ENCODE measurements at places on chromosomes 7 and 10.
A peak's percentile ranks its signal among the peaks of the same experiment; 100 is the strongest.

DNA sequence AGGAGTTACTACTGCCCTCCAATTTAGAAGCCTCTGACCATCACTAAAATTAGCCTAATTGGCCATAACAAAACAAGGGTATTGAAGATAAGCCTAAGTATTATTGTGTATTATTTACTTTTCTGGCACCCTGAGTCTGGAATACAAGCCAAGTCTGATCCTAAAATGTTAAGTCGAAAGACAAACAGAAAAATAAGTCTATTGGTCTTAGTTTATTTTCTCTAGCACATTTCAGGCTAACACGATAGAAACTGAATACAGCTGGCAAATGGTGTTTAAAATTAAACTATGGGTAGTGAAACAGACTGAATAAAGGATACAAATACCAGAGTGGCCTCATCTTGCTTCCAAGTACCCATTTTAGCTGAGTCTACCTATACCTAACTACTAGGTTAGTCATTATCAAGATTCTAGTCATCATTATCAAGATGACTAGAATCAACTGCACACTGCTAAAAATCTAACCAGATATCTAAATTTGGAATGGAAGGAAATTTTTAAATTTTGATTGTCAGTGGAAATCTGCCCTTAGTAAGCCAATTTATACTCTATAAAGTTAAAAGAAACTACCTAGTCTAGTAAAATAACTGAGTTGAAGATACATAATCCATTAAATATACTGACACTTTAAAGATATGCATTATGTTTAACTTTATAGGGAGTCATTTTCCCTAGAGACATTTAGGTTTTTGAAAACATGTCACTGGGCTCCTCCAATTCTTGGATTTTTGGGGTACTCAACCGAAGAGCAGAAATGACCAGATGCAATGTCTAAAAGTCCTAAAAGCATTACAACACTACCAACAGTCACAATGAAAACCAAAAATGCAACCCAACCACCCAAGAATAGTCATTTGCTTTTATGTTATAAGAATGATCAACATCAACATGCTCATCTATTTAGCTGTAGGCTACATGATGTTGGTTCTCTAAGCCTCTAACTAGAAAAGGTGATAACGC lies 80.9 kb downstream of the NT5C2 start:
- DNase-seq = no peak

- DNase-seq = no peak
These were observed 44.0 kb downstream of the PRKCQ start for GRCh38 chr10:6536102-6536501.

- no peak for DNase-seq
These were observed 92.0 kb upstream of the MACROH2A2 start for GRCh38 chr10:69960606-69960987.

GRCh38 chr7:109879287-109879828 lies 1211.6 kb upstream of the LRRN3 start:
- no peak for DNase-seq

- no peak for DNase-seq
These were observed 195.4 kb downstream of the SKIDA1 start for GRCh38 chr10:21329995-21330627.

DNA sequence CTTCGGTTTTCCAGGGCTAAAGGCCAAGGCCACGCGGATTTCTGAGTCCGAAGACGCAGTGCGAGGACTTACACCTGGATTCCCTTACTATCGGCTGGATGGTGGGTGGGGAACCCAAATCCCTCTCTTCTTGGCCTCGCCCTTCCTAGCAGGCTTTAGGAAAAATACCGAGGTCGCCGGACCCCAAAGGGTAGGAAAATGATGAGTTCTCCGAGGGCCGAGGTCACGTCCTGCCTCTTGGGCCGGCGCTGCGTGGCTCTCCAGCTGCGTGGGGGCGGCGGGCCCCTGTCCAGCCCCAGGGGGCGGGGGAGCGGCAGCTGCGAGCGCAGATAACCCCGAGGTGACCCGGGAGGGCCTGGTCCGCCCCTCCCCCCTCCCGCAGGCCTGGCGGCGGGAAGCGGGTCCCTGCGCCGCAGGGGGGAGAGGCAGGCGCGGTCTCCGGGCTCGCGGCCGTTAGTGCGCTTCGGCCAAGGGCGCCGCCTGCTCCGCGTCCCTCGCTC lies 805 bp upstream of the HMX3 start:
- DNase-seq = no peak

DNA sequence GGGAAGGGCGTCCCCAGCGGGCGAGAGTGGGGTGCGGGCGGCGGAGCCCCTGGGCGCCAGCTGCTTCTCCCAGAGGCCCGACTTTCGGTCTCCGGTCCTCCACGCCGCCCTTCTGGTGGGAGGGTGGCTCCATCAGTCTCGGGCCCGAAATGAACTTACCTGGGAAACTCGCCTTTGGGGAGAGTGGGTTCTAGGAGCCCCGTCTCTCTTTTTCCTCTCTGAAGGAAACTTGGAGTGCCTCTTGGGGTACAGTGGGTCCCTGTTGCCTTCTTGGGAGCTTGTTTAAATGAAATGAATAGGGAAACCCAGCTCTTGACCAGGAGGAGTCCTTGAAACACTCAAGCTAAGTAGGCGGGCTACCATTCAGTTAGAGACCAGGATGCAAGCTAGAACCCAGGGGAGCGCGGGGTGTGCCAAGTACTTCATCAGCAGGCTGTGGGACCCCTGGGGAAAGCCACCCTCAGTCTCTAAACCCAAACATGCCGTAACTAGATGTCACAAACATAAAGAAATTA lies 1.3 kb downstream of the SLC26A4 start:
- no peak for DNase-seq

GRCh38 chr10:19629567-19629966 lies 186.7 kb upstream of the PLXDC2 start:
- DNase-seq = no peak

- DNase-seq = no peak
These were observed 257.6 kb upstream of the GHITM start for GRCh38 chr10:83881661-83882060.

- no peak for DNase-seq
These were observed 367.5 kb downstream of the CCSER2 start for GRCh38 chr10:84695902-84696301.

- no peak for DNase-seq
These were observed 52.8 kb downstream of the LSMEM1 start for GRCh38 chr7:112533591-112533990.

DNA sequence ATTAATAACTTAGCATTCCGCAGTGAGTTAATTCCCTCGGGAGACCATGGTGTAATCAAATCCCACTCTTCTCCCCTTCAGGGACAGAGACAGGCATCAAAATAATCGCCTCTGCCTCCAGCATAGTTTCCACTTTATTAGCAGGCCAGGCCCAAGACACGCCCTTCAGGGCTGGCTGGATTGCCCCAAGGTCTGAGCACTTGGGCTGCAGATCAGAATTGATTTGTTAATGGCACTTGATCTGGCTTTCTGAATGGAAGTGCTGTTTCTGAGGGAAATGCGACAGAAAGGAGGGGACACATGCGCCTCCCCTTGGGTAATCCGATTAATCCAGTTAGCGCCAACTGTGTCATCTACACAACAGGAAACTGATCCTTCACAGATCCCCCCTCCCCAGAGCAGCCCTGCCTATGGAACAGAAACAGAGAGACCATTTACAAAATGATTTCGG lies 15.6 kb downstream of the CHAT start:
- no peak for DNase-seq

DNA sequence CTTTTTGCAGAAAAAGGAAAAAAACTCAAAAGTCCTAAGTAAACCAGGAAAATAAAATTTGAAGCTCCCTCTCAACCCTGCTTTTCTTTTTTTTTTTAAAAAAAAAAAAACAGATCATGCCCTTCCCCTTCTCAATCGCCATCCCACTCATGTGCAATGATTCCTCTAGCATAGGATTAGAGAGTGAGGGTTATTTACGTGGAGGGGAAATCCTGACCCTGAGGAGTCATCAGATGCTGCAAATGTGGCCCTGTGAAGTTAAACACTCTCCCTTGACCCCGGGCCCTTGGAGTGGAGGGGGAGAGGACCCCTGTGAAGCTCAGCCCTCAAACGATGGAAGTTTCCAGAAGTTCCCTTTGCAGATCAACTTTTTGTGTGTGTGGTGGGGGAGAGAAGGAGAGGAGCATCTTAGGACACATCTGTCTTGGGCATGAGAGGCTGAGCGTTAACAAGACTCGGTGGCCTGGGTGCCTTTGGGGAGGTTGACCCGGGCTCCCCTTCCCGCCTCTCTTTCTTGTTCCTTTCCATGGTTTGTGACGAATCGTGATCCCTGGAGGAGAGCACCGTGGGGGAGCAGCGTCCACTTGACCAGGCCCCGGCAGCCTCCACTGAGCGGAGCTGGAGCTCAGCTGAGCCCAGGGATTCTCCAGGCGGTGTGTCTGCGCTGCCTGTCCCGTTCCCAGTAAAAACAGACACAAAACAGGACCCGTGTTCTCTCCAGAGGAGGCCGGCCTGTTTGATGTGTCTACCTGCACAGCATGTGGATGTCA lies 1.5 kb upstream of the SHH start:
- DNase-seq = no peak

- no peak for DNase-seq
These were observed 36.3 kb upstream of the TOMM7 start for GRCh38 chr7:22858640-22859561.

- DNase-seq = peak; percentile 57
These were observed at the start of gene PFKP for GRCh38 chr10:3067118-3067858. Gene PFKP, plus strand, starts transcription at chr10:3067548. Its CDS starts 48 bp downstream, at chr10:3067596.

DNA sequence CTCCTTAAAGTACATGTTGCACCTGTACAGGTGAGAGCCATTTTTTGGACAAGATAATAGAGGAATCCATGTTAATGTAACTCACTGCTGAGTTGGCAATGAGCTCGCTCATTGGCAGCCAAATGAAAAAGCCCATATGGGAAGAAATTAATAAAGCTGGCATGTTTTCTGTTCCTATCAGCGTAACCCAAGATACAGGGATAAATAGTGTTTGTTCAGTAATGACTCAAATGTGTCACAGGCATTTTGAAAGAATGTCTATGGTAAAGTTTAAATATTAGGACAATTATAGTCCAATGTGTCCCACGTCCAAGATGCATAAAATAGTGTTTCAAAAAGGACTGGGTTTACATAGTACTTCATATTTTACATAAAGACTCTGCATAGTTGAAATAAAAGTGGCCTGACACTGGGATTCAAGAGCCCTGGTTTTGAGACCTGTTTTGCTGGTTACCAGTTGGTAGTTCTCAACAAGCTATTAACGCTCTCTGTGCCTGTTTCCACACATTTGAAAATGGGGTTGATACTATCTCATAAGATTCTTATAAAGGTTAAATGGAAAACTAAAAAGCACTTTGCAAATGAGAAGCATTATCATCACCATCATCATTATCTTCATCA lies 49.1 kb downstream of the MTURN start:
- no peak for DNase-seq

DNA sequence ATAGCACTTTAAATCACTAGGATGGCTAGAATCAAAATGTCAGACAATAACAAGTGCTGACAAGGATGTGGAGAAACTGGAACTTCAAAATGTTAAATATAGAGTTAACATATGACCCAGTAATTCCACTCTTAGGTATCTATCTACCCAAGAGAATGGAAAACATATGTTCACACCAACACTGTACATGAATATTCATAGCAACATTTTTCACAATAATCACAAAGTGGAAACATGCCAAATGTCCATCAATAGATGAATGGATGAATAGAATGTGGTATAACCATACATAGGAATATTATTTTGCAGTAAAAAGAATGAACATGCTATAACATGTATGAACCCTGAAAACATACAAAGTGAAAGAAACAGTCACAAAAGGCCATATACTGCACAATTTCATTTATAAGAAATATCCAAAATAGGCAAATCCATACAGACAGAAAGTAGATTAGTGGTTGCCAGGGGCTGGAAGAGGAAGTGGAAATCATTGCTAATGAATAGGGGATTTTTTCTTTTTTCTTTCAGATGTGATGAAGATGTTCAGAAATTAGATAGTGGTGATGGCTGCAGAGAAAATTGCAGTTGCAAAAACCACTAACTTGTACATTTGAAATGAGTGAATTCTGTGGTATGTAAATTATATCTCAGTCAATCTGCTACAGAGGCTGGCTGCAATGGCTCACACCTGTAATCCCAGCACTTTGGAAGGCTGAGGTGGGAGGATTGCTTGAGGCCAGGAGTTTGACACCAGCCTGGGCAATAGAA lies 93.0 kb downstream of the CPVL start:
- DNase-seq = no peak

- DNase-seq = no peak
These were observed 47.4 kb upstream of the NAMPT start for GRCh38 chr7:106332201-106332600.

GRCh38 chr10:48800007-48800675 lies 115.5 kb downstream of the WDFY4 start:
- no peak for DNase-seq

DNA sequence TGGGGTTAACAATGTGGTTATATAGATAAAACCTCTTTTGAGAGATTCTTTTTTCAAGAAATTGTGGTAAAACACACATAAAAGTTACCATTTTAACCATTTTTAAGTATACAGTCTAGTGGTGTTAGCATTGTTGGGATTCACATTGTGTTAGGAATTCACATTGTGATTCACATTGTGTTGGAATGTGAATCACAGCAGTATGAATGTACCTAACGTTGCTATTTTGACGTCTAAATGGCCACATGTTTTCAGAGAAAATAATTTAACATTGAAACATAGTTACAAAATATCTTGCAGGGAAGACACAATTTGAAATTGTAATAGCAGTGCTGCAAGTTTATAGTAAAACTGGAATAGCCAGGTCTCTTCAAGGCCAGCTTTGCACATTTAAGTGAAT lies 129.0 kb downstream of the BICC1 start:
- no peak for DNase-seq

- DNase-seq = no peak
These were observed 67.5 kb downstream of the DNAJC12 start for GRCh38 chr10:67770537-67770936.

GRCh38 chr10:132362151-132362611 lies 30.2 kb downstream of the LRRC27 start:
- no peak for DNase-seq

- no peak for DNase-seq
These were observed 1.9 kb downstream of the ZCCHC24 start for GRCh38 chr10:79443338-79444198.

DNA sequence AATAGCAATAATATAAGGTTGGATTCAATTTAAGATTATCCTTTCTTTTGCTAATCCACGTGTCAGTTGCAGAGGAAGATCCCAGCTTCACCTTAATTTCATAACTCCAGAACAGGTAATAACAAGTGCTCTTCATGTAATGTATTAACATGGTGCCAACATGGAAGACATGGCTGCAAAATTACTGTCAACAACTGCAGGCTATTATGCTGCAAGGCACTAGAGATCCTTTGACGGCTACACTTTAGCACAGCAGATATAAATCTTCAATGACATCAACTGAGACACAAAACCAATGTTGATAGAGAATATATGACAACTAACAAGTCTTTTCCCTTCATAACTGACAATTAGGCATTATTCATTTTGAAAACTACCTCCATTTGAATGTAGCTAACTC lies 96.1 kb downstream of the RNF133 start:
- DNase-seq = no peak

GRCh38 chr10:13338390-13339110 lies 9.5 kb downstream of the SEPHS1 start:
- DNase-seq = no peak

DNA sequence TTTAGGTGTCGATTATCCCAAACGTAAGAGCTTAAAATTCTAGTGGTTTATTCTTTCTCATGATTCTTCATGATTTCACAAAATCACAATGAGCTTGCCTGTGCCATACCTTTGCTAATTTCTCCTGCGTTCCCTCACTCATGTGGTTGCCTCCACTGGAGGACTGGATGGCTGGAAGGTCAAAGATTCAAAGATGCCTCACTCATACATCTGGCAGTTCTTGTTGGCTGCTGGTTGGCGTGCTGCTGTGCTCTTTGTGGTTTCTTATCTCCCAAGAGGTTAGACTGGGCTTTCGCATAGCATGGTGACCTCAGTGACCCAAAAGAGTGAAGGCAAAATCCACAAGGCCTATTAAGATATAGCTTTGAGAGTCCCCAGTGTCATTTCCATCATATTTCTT lies 877.6 kb upstream of the AUTS2 start:
- no peak for DNase-seq

All from stimulated activated CD4-positive, alpha-beta T cell treated with anti-CD3 and anti-CD28 coated beads, Interleukin-1b, Interleukin-23, amount 100 ng/mL, for 48 hours (primary cell).